ENCODE measurements at places on chromosomes 12 and 14.

DNA sequence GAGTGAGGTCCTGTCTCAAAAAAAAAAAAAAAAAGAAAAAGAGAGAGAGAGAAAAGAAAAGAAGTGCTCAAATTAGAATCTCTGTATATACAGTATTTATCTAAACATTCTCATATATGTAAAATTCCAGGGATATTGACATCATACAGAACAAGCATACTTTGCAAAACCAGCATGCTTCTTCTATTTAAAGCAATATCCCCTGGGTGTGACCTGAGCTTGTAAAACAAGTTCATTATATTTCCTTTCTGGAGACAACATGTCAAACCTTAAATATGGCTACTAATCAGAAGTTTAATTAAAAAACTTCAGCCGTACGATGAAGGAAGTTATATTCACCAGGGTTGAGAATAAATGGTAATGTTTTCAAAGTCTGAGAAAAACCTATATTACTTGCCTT is 175.8 kb upstream of the HMGA2 start:
- no peak for DNase-seq

- no peak for DNase-seq
Measured at GRCh38 chr12:92425165-92425564, 277.6 kb upstream of the PLEKHG7 start.

DNA sequence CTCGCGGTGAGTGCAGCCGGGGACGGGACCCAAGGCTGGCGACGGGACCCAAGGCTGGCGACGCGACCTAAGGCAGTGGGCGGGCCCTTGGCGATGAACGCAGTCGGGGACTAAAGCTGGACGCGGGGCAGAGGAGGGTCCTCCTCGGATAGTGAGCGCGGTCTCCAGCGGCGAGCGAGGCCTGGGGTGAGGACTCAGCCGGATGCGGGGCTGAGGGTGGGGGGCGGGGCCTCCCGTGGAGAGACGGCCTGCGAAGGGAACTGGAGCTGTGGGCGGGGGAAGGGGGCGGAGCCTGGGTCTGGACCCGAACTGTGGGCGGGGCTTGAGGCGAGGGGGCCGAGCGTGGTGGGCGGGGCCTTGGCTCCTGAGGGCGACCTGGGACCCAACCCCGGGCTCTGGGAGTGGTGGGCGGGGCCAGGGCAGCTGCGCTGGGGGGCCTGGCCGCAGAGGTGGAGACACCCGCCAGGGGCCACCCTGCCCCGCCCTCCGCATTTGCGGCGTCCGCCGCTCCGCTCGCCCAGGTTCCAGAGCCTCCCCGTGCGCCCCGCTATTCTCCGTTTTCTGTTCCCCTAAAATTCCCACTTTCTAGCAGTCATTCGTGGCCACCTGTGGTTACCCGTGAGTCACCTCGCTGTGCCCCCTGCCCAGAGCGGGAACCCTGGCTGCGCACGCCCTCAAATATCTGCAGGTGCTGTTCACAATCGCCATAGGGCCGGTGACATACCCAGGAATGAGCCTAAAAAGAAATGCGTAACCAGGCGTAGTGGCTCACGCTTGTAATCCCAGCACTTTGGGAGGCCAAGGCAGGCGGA is 508 bp upstream of the BRF1 start:
- DNase-seq = peak; percentile 99

DNA sequence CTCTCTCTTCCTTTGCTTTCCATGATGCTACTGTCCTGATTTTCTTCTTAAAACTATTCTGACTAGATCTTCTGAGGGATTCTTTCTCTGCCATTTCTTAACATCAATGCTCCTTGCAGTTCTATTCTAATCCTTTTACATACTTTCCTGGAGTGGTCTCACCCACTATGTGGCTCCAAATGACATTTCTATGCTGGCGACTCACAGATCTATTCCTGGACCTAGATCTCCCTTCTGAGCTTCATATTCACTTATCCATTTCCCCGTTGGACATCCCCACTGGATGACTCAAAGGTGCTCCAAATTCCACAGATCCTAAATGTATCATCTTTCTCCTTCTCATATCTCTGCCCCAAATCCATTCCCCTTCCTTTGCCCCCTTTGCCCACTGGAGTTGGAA is 4.1 kb downstream of the TEP1 start:
- DNase-seq = no peak

GRCh38 chr14:70397746-70398145 is 19.1 kb downstream of the SYNJ2BP start:
- no peak for DNase-seq
